Osteoblast (primary cell): ENCODE measurements at places on chromosomes 6 and 20. TPM values are rescaled to one million over a fixed set of nuclear protein-coding genes. Genes with fewer than 3 reads are reported as not detected.

Gene FAM83B
- total RNA-seq = under 0.01 TPM in 1 of 2 replicates, not detected in the other

GRCh38 chr6:167580619-167580911 is 246.1 kb upstream of the AFDN start:
- no peak for DNase-seq

DNA sequence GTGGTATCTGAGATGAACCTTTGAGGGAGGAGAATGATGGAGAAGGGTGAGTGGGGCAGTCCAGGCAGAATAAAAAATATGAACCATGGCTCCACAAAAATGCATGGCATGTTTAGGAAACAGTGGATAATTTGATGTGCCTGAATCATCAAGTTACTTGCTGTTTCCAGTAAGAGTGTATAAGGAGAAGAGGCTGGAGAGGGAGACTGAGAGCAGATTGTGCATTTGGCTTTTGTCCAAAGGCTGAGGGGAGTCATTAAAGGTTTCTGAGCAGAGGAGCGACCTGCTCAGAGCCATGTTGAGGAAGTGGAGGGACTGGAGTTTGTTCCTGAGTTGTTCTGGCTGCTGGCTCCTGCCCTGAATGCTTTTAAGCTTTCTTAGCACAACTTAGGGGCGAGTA is 6.1 kb downstream of the MMP24 start:
- DNase-seq = peak; percentile 91

DNA sequence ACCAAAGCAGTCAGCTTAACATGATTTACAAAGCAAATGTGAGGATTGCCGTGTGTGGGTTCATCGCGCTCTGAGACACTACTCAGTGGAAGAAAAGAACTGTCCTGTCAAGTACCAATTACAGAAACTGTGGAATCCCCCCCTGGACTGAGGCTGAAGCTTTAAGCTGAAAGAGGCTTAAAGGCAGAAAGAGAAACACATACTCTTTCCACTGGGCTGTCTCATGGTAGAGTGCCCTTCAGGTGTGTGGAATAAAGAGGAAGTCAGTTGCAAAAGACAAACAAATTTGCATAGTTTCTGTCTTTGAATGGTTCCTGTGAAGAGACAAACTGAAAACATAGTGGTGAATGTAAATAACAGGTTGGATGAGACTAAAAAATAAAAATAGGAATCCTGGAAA is 560.4 kb upstream of the SYNCRIP start:
- no peak for DNase-seq

DNA sequence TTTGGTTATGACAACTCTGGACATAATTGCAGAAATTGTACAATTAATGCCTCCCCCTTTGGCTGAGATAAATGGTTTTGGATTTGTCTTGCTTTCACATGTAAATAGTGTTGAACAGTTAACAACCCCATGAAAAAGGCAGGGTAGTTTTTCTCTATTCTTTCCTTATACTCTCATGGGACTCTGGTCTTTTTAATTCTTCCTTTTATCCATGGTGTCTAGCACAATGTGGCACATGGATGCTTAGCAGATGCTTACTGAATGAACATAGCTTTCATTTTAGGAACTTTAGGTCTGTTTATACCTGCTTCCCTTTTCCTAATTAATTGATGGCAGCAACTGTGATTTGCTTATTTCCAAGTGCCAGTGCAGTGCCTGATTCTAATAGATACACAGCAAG is 75.6 kb downstream of the NCOA3 start:
- no peak for DNase-seq

DNA sequence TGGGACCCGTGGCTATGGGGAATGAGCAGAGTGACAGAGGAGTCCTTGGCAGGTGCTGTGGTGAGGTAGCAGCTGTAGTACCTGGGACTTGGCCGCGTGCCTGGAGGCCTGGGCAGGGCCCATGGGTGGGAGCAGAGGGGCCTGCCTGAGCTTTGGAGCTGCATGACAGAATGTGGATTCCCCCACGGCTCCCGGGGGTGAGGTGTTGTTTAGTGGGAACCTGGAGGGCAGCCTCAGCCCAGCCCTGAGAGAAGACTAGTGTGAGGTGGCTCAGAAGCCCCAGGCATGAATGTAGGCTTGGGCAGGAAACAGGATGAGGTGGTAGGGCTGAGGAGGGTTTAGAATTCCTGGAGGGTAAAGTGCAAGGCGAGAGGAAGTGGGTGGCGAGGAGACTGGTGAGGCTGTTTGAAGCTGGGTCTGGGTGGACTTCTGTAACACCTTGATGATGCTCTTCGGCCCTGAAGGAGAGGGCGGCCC is 86.5 kb upstream of the SCP2D1 start:
- no peak for DNase-seq
